Muscle of arm (tissue), 14 donors: ENCODE measurements at places on chromosomes 5 and 9.

GRCh38 chr5:141636106-141636412 lies 590 bp downstream of the HDAC3 start:
- no peak for DNase-seq

DNA sequence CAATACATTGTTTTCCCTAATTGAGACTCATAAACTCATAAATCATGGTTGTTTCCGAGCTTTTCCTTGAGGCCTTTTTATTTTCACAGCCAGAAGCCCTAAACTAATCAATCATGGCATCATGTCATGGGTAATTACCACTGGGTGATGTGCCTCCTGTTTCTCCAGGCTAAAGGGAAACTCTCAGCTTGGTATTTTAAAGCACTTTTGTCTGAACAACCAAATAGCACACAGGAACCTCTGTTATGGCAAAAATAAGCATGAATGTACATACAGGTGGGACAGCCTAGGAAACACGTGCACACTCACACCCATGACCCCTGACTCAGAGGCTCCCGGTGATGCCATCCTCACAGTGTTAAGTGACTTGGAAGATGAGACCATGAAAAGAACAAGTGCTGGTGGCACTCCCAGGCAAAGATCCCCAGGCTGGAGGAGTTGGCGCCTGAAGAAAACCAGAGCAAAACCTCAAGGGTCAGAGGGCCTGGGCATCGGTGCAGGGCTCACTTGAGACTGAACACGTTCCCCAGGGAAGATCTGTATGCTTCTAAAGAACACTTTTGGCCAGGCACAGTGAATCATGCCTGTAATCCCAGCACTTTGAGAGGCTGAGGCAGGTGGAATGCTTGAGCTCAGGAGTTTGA lies 154.3 kb downstream of the ROR2 start:
- no peak for DNase-seq

- DNase-seq: no peak
These were observed 507.4 kb downstream of the RASEF start for GRCh38 chr9:82555431-82556051.

DNA sequence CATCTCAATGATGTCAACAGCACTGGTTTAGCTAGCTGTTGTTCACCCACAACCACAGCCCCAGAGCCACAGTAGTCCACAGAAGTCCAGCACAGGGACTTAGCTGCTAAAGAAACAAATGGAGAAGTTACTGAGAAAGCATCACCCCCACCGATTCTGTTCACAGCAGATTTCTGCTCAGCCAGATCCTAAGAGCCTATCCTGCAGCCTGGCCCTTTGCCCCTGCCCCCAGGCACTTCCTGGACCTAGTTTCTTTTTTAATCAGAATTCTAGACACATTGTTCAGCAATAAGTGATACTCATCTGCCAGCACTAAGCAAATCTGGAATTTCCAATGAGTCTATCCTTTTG lies 7.4 kb downstream of the B4GALT1 start:
- DNase-seq: no peak

GRCh38 chr9:89427621-89428221 lies 70.2 kb downstream of the SEMA4D start:
- no peak for DNase-seq

GRCh38 chr5:150397146-150397781 lies 15.4 kb downstream of the CD74 start:
- DNase-seq: no peak

GRCh38 chr9:70567511-70567910 lies 153.1 kb upstream of the KLF9 start:
- DNase-seq: no peak

- no peak for DNase-seq
These were observed 64.3 kb downstream of the RXRA start for GRCh38 chr9:134390537-134390936.

- no peak for DNase-seq
These were observed 49.2 kb downstream of the ANXA2R start for GRCh38 chr5:42990892-42991291.
